ENCODE measurements at places on chromosomes 1 and 21.

DNA sequence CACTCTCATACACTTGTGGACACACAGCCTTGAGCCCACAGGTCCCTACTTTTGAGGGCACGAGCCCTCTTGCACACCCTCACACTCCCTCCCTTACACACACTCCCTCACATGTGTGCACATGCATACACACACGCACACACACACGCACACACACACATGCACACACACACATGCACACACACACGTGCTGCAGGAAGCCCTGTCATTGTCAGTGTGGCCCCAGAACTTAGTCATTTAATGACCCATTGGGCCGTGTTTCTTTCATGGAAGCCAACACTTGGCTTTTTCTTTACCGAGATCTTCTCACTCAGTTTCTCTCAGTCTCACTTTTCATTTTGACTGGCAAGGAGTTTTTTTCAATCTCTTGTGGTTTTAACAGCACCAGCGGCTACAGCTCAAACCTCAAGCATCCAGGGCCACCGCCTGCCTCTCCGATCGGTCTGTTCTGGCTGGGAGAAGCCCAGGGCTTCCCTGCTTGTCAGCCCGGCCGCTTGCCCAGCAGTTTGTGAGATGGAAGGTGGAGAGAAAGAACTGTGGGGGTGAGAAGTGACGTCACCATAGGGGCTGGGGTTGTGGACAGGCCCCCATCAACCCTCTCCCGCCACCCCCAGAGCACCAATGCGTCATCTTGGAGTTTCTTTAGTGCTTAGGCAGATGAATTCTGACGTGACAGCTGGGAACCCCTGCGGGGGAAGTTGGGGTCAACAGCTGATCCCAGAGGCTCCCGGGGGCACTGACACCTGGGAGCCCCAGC, 15.8 kb upstream of the TNFRSF8 start:
- DNase-seq, result no peak

- no peak for DNase-seq
Measured at GRCh38 chr1:223244366-223245103, 101.5 kb upstream of the TLR5 start.

DNA sequence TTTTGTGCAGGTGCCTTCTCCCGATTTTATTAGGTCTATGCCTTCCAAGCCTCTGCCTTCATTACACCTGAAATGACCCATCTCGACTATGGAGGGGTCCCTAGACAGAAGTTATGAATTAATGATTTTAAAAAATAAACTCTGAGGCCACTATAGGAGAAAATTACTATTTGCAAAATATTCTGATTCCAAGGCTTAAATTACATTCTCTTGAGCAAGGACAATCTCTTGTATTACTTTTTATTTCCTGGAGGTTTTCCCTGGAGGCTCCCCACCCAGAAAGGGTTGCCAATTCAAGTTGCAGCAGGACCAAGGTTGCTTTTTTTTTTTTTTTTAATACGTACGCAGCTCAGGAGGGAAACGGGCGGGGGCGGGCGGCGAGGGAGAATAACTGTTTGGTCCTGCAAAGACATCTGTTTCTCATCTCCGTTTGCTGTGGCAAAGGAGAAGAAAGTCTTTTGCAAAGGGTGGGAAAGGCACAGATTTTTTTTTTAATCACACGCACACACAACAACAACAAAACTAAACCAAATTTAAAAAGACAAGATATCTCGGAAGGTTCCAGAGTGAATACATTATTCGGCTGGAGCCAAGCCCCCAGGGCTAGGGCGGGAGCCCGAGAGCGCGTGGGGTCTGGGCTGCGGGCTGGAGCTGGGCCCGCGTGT, 618 bp upstream of the SERTAD4 start:
- no peak for DNase-seq

- DNase-seq, result no peak
Measured at GRCh38 chr1:54380290-54380882, 25.8 kb downstream of the SSBP3 start.

GRCh38 chr1:81439046-81439823, 361.5 kb upstream of the ADGRL2 start:
- DNase-seq, result no peak

DNA sequence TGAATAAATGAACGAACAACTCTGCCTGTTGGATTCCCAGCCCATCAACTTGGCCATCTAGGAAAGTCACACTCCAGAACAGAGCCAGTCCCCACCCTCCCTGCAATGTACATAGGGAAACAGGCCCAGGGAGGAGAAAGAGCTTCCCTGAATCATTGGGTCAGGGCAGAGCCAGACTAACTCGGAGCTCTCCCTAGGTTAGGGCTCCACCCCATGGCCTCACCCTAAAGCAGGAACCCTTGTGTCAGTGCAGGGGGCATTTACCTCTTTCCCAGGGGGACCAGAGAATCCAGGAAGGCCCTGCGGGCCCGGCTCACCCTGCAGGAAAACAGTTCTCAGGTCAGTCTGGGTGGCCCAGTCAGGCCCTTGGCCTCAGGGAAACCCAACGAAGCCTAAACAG, 11.6 kb downstream of the COL9A2 start:
- DNase-seq, result no peak

- DNase-seq, result no peak
Measured at GRCh38 chr21:39866093-39866492, 1.1 kb upstream of the PCP4 start.

- DNase-seq, result no peak
Measured at GRCh38 chr1:109131800-109132199, 17.9 kb downstream of the ELAPOR1 start.

- no peak for DNase-seq
Measured at GRCh38 chr1:103109311-103109920, 1.1 kb upstream of the COL11A1 start.
